AG08396 (cell line): ENCODE measurements at places on chromosomes 11 and 22.

GRCh38 chr11:75782540-75783263 lies 14.1 kb downstream of the DGAT2 start:
- no peak for DNase-seq

DNA sequence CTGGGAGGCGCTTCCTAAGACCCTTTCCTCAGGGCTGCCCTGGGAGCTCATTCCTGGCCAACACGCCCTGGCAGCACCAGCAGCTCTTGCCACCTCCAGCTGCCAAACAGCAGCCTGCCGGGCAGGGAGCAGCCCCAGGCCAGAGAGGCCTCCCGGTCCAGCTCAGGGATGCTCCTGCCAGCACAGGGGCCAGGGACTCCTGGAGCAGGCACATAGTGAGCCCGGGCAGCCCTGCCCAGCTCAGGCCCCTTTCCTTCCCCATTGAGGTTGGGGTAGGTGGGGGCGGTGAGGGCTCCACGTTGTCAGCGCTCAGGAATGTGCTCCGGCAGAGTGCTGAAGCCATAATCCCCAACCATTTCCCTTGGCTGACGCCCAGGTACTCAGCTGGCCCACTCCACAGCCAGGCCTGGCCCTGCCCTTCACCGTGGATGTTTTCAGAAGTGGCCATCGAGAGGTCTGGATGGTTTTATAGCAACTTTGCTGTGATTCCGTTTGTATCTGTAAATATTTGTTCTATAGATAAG lies 7.6 kb downstream of the SLC39A13 start:
- peak; percentile 92 for DNase-seq

DNA sequence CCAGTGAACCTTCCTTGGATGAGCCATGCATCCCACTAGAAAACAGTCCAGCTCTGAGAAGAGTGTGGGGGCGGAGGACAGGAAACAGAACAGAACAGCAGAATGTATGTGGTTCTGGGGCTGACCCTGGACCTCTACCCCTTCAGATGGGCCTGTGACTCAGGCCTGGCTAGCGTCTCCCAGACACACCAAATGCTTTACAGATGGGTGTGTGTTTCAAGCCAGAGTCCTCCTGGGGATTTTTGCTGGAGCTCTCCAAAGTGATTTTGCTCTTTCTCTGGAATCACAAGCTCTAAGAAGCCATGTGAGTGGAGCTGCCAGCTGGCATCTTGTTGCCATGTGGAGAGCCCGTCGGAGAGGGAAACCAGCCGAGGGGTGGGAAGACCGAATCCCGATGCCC lies 13.2 kb upstream of the C1QTNF4 start:
- peak; percentile 71 for DNase-seq

DNA sequence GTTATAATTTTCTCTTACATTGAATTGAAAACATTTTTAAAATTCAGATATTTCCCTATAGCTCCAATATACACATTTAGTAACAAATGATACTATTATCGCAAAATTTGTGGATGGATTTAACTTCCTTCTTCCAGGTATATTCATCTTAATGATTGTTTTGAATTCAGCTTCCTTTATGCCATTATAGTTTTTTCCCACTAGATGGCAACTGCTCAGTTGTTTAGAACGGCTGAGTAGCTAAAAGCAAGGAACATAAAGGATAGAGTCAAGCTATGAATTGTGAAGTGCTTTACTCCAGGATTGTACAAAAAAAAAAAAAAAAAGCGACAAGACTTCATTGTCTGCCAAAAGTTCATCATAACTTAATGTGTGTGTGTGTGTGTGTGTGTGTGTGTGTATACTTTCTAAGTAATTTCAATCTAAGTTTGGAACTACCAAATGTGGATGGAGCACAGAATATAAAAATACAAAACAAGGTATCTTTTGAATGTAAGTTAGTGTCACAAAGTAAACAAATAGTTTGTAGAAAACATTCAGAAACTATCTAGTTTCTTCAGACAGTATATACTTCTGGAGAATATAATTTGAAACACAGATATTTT lies 846.4 kb downstream of the DLG2 start:
- peak; percentile 9 for DNase-seq

GRCh38 chr22:17085277-17086181 lies 729 bp downstream of the IL17RA start:
- peak; percentile 58 for DNase-seq

- DNase-seq, result no peak
Measured at GRCh38 chr11:128331317-128331716, 256.0 kb downstream of the ETS1 start.
